ENCODE measurements at places on chromosomes 5 and 9. TPM values are rescaled to one million over a fixed set of nuclear protein-coding genes. Genes with fewer than 3 reads are reported as not detected.

The DMRT3 gene
- not detected for total RNA-seq

The GLRA1 gene
- not detected for total RNA-seq

The FBLL1 gene
- 0.44 TPM for total RNA-seq

The DEPDC1B gene
- total RNA-seq, result 1.7 TPM

The CNTFR gene
- 0.44 TPM for total RNA-seq

The OTULINL gene
- 0.17 TPM for total RNA-seq

The PCDHGB6 gene
- total RNA-seq, result 5.1 TPM

The TNFSF15 gene
- total RNA-seq, result 0.44 TPM
